GM04504 (cell line): ENCODE measurements at places on chromosomes 7 and 10.
A peak's percentile ranks its signal among the peaks of the same experiment; 100 is the strongest.

- DNase-seq, result no peak
These were observed 100.2 kb upstream of the PDCD4 start for GRCh38 chr10:110771486-110771885.

GRCh38 chr10:14039968-14040668 lies 290.6 kb downstream of the FRMD4A start:
- peak; percentile 72 for DNase-seq

DNA sequence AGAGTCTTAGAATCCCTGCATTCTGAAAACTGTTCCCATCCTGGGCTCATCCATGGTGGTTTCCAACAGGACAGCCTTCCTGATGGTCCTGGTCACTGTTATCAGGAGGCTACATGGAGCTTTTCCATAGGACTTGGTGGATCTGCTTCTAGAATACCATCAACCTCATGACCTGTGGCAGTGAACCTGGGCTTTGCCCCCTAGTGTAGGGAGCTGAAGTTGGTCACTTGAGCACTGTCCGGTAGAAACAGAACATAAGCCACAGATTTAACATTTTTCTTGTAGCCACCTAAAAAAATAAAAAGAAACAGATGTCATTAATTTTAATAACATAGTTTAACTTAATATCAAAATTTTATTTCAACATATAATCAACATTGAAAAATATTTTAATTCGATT lies 165.8 kb downstream of the TMEM178B start:
- no peak for DNase-seq

GRCh38 chr7:152760854-152761748 lies 1.5 kb downstream of the ACTR3B start:
- no peak for DNase-seq
